ENCODE measurements at places on chromosomes 11 and 22.

GRCh38 chr11:35682230-35683173 is 19.9 kb downstream of the TRIM44 start:
- no peak for DNase-seq

- DNase-seq: no peak
Observed at GRCh38 chr11:96459751-96460150, 69.9 kb downstream of the JRKL start.

DNA sequence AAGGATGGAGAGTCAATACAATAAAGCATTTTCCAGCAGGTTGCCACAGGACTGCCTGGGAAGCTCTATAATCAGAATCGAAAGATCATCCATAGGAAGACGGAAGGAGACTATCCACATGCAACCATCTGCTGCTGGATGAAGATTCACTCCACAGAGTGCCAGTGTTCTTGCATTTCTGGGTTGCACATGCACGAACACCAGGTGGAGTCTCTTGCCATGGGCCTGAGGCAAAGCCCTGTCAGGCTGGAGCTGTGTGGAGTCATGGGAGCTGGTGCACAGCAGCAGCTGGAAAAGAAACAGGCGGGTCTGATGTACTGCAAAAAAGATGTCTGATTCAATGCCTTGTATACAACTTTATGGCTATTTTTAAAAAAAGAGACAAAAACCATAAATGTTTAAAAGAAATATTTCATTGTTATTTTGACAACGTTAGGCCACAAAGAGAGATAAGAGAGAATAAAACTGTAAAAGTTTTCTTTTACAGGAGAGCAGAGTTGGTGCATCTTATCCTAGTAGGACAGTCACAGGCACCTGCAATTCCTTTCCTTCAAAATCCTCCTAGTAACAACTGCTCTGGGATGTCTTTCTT is 12.9 kb upstream of the FAT3 start:
- no peak for DNase-seq

- no peak for DNase-seq
Observed at GRCh38 chr11:11449327-11449726, 96.3 kb upstream of the CSNK2A3 start.
